Stimulated activated CD8-positive, alpha-beta memory T cell treated with anti-CD3 and anti-CD28 coated beads, Interleukin-15, amount 100 ng/mL, for 48 hours (primary cell): ENCODE measurements at places on chromosomes 5 and 9.

DNA sequence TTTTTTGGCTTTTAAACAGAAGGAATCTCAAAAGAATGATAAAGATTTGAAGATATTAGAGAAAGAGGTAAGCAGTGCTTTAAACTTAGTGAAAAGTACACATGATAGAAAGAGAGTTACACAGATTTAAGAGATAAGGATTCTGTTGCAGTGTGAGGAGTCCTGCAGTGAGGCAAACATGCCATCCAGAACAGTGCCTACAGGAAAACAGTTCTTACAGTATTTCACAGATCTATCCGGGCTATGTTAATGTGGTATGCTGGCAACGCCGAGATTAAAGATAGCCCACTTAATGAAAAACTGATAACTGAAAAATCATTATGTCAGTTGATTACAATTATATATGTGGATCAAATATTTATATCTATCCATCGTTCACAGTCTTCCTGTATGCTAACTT, 7.2 kb downstream of the HMMR start:
- no peak for DNase-seq

DNA sequence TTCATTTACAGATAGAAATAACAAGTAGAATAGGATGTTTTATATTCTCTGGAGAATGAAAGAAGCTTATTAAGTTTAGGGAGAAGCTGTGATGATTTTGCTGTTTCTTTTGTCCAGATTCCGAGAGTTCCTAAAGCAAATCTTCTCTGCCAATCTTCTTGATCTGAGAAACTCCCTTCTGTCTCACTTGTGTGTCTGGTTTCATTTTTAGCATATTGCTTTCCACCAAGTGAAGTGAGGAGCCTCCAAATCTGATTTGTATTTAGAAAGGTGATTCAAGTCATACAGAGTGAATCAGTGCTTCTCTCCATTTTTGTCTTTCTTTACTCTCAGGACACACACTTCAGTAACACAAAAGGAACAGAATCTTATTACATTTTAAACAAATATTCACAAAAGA, 48.4 kb downstream of the STX17 start:
- no peak for DNase-seq

GRCh38 chr5:75281716-75282465, 45.2 kb upstream of the ANKRD31 start:
- no peak for DNase-seq

DNA sequence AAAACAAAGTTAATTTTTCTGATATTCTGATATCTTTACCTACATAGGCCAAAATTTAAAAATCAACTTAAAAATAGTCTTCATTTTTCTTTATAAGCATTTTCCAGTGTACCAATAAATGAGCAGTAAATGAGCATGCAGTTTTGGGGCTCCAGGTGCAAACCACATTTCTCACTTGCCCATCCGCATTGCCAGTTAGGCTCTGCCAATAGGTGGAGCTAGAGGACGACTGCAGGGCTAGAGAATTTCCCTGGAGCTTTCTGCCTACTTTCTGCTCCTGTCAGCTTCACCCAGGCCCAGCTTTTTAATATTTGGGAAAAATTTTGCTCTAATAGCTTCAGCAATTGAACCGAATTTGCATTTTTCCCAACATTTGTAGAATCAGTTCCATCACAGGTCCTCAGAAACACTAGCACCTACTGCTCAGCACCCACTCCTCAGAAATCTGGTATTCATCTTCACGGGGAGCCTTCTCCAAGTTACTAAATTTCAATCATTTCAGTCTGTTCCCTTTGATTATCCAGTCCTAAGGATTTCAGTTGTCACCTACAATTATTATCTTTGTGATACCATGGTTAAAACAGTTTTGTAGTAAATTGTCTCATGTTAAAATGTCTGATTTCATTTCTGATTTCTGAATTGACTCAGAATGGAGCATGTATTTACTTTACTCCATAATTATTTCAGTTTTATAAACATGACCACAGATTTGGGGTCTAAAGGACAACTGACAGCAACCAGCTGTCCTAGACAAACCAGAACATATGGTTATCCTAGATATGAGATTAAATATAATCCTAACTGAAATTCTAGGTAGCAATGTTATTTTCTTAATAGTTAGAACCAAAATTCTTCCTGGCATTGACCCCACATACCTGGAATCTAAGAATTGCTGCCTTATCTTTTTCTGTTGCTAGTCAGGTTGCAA, 104.6 kb upstream of the FAM174A start:
- DNase-seq: peak; percentile 25
